Breast epithelium (tissue), 4 donors: ENCODE measurements at places on chromosomes 2 and 18.

- no peak for DNase-seq
Measured at GRCh38 chr18:7207366-7207915, 23.4 kb upstream of the LRRC30 start.

DNA sequence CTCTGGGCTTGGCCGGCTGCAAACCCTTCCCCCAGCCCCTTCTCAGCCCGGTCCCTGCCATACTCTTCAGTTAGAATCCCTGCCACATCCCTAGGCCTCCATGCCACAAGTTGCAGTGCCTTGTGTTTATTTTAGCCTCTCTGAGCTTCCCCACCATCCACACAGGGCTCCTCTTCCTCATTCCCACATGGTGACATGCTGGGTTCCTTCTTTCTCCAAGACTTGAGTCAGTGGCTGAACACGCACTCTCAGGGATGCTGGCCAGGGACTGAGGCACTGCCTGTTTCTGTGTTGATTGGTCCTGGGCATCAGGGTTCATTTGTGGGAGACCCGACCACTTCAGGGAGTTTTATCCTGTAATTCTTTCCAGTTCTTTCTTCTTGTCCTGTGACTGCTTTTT is 56.3 kb downstream of the KCNS3 start:
- no peak for DNase-seq

DNA sequence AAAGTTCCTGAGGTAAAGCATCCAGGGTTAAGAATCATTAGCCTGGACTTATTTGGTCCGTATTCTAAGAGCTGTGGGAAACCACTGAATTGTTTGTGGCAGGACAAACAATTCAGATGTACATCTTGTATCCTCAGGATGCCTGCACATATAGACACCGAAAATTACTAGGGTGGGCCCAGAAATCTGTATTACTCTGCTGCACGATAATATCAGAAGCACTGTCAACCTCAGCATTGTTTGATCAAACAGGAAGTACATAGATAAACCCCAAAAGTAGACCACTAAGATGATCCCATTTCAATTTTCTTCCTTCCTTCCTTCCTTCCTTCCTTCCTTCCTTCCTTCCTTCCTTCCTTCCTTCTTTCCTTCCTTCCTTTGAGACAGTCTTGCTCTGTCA is 34.2 kb upstream of the SPRED2 start:
- DNase-seq: no peak

DNA sequence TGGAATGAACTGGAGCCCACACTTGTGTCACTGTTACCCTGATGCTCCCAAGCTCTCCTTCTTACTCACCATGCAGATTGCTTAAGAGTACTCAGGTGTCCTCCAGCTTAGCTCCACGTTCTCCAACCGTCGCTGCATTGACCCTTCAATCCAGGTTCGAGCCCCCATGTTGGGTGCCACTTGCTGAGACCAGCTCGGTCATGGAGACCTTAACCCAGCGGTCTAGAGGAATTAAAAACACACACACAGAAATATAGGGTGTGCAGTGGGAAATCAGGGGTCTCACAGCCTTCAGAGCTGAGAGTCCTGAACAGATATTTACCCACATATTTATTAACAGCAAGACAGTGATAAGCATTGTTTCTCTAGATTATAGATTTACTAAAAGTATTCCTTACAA is 229.1 kb upstream of the APCDD1 start:
- no peak for DNase-seq

DNA sequence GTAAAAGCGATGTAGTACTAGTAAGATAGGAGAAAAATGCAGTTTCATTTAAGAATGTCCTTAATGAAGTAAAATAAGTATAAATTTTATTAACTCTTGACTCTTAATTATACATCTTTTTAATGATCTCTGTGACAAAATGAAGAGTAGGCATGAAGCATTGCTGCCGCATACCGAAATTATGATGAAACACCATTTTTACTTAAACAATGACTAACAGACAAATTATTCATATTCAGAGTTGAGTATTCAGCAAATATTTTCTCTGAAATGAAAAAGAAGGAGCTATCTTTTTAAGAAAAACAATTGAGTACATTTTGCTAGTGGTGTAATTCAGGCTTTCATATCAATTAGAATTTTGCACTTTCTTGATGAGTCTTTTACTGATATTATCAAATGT is 150.6 kb upstream of the DOCK10 start:
- DNase-seq: no peak

- DNase-seq: no peak
Measured at GRCh38 chr2:187976986-187977333, 314.7 kb upstream of the GULP1 start.

GRCh38 chr2:46534589-46534988 is 55.2 kb downstream of the TMEM247 start:
- DNase-seq: no peak

DNA sequence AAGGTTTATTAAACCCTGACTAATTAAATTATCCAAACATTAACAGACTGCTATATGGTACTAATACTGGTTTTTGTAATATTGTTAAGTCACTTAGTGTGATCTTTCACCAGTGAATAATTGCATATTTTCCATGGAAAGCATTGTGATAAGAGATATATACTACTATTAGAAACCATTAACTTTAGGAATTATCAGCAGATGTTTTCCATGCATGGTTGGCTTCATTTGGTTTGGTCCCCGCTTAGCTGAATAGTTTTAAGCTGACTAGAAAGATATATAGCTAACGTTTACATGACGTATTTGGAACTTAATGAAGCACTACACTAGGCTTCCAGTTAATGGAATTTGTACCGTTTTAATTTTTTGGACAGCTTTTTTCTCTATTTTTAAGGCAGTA is 37.9 kb downstream of the LCLAT1 start:
- no peak for DNase-seq

DNA sequence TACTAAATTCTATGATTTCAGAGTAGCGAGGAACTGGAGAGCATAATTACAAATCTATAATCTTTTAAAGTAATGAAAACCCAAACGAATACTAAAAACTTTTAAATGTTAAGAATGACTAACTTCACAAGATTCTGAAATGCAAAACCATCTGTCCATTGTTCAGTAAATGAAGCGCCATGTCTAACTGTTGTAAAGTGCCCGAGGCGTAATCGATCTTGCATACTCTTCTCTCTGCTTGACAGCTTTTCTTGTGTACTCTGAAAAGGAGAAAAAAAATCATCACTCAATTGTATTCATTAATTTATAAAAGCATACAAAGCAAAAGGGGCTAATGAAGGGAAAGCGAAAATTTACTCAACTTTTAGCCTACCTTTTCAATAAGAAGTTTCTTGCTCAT is 111.0 kb downstream of the TLK1 start:
- DNase-seq: no peak

GRCh38 chr2:134499307-134499926 is 219.4 kb downstream of the TMEM163 start:
- no peak for DNase-seq

DNA sequence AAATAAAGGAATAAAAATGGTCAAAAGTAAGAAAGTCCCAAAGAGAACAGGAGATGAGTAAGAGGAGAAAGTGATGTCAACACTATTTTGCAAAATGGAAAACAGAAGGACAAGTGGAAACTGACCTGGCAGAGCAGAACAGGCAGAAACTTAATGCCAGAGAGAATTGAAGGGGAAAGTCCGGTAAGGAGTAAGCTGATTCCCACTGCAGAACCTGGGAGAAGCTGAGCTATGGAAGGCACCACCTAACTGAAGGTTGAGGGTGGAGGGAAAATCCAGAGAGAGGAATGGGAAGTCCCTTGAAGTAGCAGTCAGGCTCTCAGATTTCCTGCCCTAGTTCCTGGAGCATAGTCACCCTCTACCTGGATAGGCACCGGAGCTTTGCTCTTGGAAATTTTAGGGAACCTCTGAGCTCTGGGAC is 59.8 kb downstream of the MOGAT1 start:
- no peak for DNase-seq

- DNase-seq: no peak
Measured at GRCh38 chr2:217186152-217186551, 326.3 kb upstream of the TNP1 start.

GRCh38 chr2:135952891-135953290 is 32.5 kb downstream of the DARS1 start:
- DNase-seq: no peak

DNA sequence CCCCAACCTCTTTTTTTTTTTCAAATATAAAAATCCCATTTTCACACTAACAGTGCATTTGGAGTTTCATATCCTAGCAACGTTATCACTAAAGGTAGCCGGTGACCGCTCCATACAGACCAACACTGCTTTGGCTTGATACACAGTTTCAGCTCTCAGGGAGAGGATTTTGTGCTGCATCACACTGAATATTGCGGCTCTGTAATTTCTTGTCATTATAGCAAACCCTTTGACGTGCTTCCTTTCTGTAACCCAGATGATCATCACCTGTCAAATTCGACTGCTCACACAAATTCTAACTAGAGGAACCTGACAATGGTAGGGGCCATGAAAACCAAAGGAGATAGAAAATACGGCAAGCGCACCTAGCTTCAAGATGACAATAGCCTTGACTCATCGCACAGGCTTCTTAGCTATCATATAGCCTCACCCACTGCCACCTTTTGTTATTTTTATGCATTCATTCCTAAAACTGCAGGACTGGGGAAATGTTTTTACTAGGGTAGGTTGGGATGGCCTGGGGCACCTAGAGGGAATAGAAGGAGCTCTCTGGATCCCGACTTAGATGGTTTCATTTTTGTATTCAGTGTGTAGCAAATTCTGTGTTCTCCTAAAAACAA is 582.9 kb upstream of the PIK3C3 start:
- DNase-seq: no peak

- DNase-seq: peak; percentile 41
Measured at GRCh38 chr2:240465765-240466578, 30.5 kb downstream of the GPC1 start.

DNA sequence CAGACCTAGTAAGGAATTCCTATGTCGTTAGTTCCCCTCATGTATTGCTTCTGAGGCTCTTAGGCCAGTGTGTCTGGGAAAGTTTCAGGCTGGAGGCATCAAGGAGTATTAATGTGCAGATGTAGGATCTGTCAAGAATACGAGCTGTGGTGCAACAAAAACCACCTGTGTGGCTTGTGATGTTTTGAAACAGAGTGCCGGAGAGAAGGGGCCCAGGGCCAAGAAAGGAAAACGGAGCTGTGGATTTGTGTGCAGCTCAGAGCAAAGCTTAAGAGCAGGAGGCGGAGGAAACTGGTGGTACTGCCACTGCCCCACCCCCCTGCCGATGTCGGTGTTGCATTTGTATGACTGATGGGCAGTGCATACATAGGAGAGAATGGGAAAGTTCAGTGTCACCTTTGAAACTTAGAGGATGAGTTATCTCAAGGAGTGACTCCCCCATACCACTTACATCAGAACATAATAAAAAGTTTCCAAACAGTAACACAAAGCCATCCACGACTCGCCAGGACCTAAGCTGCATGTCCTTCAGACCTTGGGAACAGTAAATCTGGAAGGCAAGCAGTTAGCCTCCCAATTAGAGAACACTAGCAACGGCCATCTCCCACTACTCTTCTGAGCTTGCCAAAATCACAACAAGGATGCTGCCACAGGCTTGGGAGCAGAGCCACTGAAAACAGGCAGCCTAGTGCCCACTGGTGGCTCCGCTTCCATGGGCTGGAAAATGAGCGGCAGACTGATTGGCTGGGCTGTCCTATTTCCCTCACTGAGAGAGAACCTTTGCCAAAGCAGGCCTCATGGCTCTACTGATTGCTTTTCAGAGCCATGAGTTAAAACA is 152.7 kb upstream of the NT5C1B start:
- DNase-seq: no peak

DNA sequence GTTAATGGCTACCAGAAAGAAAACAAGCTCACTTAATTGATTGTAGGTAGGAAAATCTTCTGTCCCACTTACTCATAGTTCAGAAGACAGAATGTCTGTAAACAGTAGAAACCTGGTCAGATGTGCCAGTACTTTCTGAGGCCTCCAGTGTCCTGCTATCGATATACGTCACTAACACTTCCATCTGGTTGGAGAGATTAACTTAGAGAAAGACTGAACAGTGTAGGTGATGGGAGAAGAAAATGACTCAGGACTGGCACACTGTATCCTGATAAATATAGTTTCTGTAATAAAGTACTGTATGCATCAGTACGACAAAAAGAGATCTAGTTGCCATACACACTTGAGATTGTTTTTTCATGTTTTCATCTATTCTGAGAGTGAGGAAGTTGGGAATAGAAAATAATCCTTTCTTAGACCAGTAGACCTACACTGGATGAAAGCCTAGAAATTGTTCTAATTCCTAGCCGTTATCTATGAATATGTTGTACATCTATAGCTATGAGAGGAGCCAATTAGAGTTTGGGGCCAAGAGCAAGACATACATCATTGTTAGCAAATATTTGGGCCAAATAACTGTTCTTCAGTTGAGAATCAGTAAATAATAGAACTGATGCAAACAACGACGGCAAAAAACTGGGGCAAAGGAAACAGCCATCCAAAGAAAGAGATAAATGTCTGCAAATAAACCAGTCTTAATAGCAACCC is 105.9 kb downstream of the NAT8 start:
- DNase-seq: no peak

DNA sequence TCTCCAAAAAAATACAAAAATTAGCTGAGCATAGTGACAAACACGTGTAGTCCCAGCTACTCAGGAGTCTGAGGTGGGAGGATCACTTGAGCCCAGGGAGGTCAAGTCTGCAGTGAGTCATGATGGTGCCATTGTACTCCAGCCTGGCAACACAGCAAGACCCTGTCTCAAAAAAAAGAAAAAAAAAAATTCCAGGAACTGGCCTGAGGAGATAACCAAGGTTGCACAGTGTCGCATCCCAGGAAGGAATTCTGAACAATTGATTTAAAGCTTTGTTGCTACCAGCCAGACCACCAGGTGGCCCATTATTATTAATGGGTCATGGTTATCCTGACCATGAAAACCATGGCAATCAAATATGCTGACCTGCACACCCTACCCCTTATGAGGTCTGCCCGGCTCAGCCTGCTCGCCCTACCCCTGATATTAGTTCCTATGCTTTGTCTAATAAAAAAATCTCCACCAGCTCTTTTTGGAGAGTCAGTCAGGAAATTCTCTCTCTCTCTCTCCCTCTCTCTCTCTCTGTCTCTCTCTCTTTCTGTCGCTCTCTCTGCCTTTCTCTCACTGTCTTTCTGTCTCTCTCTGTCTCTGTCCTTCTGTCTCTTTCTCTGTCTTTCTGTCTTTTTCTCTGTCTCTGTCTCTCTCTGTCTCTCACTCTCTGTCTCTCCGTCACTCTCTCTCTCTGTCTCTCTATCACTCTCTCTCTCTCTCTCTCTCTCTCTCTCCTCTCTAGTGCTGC is 73.7 kb downstream of the NCAPH start:
- peak; percentile 20 for DNase-seq

GRCh38 chr18:21805771-21806366 is 65.3 kb downstream of the MIB1 start:
- DNase-seq: no peak

GRCh38 chr2:128374711-128375413 is 56.2 kb upstream of the HS6ST1 start:
- DNase-seq: no peak

GRCh38 chr18:63130176-63130575 is 189.4 kb downstream of the BCL2 start:
- DNase-seq: no peak

GRCh38 chr18:10416065-10416464 is 38.4 kb upstream of the APCDD1 start:
- DNase-seq: no peak

GRCh38 chr18:50757358-50757757 is 62.5 kb downstream of the MRO start:
- DNase-seq: no peak

GRCh38 chr2:239523147-239523953 is 122.5 kb upstream of the HDAC4 start:
- no peak for DNase-seq

- peak; percentile 35 for DNase-seq
Measured at GRCh38 chr18:47100212-47100831, 50.0 kb downstream of the HDHD2 start.
